ENCODE measurements at places on chromosomes 1 and 21.

DNA sequence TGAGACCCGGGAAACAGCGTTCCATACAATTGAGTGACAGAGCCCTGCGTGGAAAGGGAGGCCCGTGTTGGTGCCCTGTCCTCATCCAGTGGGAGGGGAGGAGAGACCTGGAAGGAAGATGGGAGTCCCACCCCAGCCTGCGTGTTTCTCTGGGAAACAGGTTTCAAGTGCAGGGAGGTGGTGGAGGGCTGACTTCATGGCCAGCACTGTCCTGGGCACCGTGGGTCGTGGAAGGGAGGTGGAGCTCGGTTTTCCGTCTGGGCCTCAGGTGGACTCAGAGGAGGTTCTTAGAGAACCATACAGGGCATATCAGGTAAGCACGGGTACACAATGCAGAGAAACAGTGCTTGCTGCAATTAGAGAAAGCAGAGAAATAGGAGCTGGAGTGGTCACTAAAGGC is 222.6 kb downstream of the CAMTA1 start:
- no peak for DNase-seq

DNA sequence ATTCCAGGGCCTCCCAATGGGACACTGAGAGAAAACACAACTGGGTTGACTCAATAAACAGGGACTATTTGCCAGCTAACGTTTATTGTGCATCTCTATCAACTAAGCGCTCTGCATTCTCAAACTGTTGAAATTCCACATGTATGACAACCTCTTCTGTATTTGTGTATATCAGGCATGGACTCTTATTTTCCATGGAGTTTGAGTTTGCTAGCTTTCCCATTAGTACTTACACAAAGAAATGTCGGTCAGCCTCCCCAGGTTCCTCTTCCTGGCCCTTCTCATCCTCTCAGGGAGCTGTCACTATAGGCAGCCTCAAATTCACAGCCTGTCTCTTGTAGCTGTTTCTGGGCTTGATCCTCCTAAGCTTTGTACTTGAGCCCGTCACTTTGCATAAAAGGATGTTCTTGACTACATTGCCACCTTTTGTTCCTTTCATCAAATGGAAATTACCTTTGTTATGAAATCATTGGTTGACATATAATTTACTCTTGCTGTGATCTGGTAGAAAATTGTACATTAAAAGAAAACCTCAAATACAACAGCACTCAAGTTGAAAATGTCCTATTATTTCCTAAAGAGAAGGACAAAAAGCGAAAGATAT is 60.0 kb upstream of the NTPCR start:
- DNase-seq, result no peak

GRCh38 chr1:22121421-22121911 is 21.4 kb downstream of the WNT4 start:
- DNase-seq, result no peak

DNA sequence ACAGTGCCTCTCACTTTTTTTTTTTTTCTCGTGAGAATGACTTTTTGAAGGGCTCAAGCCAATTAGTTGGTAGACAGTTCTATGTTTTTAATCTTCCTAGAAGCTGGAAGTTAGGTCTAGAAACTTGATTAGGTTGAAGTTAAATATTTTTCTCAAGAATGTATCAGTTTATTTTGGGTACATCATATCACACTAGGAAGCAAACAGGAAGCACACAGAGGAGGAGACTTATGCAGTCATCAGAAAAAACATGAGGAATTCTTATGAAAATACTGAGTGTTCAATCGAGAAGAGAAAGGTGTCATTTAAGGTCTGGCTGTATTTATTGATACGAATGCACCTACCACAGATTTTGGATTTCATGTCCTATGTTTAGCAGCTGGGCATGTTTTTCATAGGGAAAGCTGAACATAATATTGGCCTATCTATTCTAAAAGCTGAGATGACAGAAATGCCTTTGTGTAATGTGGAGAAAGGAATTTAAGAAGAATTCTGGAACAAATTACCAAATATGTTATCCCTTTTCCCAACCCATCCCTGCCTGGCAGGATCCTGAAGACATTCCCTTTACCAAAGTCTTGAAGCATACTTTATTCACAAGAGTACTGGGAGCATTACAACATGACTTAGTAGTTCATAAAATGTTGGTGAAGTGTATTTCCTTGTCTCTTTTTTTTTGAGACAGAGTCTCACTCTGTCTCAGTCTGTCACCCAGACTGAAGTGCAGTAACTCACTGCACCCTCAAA is 17.5 kb upstream of the ZFP69B start:
- no peak for DNase-seq

DNA sequence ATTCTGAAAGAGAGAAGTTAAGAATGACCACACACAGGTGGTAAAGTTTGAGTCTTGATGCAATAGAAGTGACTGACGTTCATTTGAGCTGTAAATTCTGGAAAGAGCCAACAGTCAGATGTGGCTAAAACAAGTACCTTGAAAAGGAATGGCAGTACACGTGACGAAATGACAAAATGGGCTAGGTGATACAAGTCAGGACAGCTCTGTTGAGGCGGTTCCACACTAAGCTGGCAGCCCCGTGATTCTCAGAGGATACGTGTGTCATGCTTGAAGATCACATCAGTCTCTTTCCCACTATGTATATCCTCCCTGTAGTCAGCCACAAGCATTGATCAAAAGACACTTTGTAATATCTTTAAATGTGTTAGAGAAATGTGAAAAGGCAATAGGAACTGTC is 881.3 kb upstream of the ADGRL2 start:
- DNase-seq, result no peak

DNA sequence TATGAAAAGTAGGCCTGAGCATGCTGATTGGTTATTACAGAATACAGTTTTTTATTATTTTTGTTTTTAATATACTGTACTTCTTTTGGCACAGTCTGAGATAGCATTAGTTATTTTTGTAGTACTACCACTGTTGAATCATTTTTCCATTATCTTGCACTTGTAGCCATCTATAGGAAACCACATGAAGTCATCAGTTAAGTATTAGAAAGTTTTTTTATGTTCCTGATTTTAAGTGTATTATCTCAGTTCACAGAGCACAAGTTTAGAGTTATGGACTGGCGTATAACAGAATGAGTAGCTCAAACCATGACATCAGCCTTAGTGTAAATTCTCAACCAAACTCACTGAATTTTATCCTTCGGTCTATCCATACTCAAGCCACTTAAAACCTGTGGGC is 22.8 kb downstream of the DHX9 start:
- no peak for DNase-seq

GRCh38 chr1:195740862-195741261 is 867.4 kb downstream of the KCNT2 start:
- no peak for DNase-seq

DNA sequence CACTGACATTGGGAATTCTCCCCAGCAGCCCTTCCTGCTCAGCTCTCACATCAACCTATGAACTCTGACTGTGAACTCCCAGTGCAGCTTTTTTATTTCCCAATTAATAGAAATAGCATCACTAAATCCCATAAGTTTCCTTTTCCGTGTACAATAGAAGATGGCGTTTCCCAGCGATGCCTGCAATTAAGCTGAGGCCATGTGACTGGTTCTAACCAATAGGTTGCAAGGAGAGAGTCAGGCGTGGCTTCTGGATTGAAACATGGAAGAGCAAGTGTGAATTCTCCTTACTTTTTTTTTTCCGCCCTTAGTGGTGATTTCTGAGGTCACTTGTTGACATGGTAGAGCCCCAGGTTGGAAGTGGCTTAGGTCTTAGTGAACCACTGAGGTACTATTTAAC is 59.0 kb upstream of the IGSF5 start:
- DNase-seq, result no peak

- DNase-seq, result no peak
Measured at GRCh38 chr1:51000160-51000559, 30.1 kb downstream of the CDKN2C start.

GRCh38 chr1:47717341-47717740 is 279.5 kb downstream of the FOXD2 start:
- DNase-seq, result no peak

All from LHCN-M2 (cell line).